Mesenteric fat pad (tissue), 1 donor: ENCODE measurements at places on chromosomes 2 and 18. TPM values are rescaled to one million over a fixed set of nuclear protein-coding genes. Genes with fewer than 3 reads are reported as not detected.

GRCh38 chr18:8332286-8332685 is 277.0 kb upstream of the RAB12 start:
- no peak for DNase-seq

Gene CFAP65
- total RNA-seq, result not detected

DNA sequence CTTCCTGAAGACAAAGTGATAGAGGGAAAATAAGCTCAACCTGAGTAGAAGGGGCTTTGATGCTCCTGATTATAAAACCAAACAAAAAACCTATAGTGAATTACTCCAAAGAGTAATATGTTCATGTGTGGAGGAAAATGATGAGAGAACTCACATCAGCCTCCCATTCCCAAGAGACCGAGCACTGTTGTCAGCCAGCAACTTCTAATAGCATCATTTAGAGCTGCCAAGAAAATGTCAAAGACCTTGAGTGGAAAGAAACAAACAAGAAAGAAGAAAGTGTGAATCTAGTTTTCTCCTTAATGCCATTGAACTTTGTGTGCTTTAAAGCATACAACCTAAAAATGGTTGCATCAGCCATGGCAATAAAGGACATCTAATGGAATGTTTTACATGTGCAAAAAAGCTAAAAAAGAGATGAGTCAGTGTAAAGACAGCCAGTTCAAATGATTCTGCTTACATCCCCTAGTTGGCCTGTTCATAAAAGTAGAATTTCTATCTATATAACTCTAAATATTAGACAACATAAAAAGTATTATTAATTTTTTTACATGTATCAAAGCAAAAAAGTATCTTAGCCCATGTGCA is 1066.2 kb downstream of the TDRD15 start:
- no peak for DNase-seq

GRCh38 chr2:65169760-65170136 is 39.8 kb upstream of the RAB1A start:
- no peak for DNase-seq

GRCh38 chr18:26206488-26206887 is 19.8 kb upstream of the TAF4B start:
- no peak for DNase-seq

- no peak for DNase-seq
Measured at GRCh38 chr18:5512176-5512575, 31.6 kb downstream of the EPB41L3 start.

GRCh38 chr18:71995904-71996465 is 548.2 kb downstream of the CBLN2 start:
- DNase-seq, result no peak

Gene CHN1
- total RNA-seq, result 7.0 TPM

DNA sequence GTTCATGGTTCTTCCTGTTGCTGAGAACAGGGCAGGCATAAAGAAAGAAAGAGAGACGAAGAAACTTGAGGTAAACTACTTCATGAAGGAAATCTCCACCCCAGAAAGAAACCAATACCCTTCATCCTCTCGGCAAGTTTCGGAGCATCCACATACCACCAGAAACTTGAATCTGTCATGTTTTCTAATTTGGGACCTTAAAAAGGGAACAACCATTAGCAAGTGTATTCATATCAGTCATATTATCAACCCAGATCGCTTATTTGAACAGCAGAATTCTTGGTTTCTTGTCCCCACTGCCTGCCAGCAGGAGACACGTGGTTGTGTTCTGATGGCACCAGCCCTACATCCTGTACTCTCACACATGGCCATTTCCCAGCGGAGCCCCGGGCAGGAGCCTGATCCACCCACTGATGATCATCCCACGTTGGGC is 53.2 kb upstream of the FZD7 start:
- DNase-seq, result no peak

- DNase-seq, result no peak
Measured at GRCh38 chr2:63663013-63663864, 74.5 kb downstream of the MDH1 start.

Gene WNT10A
- not detected for total RNA-seq

- no peak for DNase-seq
Measured at GRCh38 chr2:64005707-64006356, 13.4 kb downstream of the VPS54 start.

DNA sequence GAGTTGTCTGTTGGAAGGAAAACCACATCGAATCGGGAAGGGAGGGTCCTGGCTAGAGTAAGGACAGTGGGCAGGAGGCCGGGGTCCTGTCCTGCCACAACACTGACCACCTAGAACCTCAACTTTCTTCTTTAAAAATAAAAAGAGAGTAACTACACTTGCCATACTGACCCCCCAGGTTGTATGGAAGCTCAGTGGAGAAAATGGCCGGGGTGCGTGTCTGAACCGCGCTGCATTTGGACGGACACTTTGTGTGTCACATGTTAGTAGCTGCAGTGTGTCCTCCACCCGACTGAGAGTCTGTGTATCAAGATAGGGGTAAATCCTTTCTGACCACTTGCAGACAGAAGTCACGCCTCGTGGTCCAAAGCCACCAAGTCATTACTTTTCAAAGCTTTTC is 87.0 kb downstream of the GBX2 start:
- peak; percentile 67 for DNase-seq

Gene APCDD1
- 232 TPM for total RNA-seq
